ENCODE measurements at places on chromosomes 7 and 10.

GRCh38 chr10:28734938-28735759, 57.8 kb downstream of the BAMBI start:
- DNase-seq: peak; percentile 23

DNA sequence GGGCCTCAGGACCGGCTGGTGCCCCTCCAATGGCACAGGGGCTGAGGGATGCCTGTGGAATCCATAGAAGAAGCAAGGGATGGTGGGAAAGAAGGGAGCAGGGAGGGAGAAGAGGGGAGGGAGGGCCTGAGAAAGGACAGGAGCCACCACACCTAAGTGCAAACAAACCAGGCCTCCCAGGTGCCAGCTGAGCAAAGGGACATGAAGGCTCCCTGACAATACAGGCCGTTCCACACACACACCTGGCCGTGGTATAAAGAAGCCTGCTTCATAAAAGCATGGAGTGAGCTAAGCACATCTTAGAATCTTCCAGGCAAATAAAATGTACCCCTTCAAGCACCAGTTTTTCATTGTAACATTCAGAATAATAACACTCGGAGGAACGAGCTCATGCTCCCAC, 54.0 kb downstream of the OAT start:
- no peak for DNase-seq

GRCh38 chr7:68203251-68203650, 1206.6 kb downstream of the TYW1 start:
- no peak for DNase-seq

- no peak for DNase-seq
Observed at GRCh38 chr7:125195156-125195555, 265.5 kb upstream of the POT1 start.

- DNase-seq: no peak
Observed at GRCh38 chr7:25333296-25333928, 105.1 kb upstream of the NPVF start.
